ENCODE measurements at places on chromosomes 7 and 10.

DNA sequence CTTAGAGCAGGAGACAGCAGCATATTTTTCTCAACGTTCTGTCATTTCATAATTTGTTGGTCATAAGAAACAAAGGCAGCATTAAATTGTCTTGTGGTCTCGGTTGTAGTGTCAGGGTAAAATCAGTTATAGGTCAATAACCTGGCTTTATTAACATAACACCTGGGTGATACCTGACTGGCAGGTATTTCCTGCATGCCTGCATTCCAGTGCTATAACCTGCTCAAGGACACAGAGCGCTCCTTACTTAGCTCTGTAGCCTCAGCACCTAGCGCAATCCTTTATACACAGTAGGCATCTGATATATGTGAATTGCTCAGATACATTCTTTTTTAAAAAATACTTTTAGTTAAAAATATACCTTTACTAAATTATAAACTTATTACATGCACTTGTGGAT lies 38.9 kb upstream of the PRKG1 start:
- no peak for DNase-seq

GRCh38 chr10:102773986-102774385 lies 30.2 kb downstream of the WBP1L start:
- DNase-seq: no peak

GRCh38 chr10:67015225-67015624 lies 89.4 kb downstream of the LRRTM3 start:
- no peak for DNase-seq

- DNase-seq: no peak
Measured at GRCh38 chr7:2792235-2792634, 51.9 kb downstream of the GNA12 start.

DNA sequence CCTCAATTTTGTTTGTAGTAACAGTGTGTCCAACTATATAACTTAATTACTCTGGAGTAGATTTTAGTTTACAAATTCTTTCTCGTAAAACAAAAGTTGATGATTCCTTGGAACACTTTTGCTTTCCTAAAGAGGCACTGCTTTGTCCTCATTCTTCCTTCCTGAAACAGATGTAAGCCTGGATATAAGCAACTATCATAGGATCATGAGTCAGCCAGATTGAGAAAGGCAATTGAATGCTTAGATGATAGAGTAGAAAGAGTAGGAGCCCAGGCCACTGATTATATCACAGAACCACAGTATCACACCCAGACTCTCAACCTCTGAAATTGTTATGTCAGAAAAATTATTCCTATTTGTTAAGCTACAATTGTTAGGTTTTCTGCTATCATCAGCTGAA lies 69.9 kb downstream of the TMEM106B start:
- no peak for DNase-seq

GRCh38 chr7:35605760-35606159 lies 89.2 kb downstream of the HERPUD2 start:
- DNase-seq: no peak

GRCh38 chr10:80200259-80200658 lies 5.1 kb downstream of the ANXA11 start:
- no peak for DNase-seq

GRCh38 chr7:131109011-131109758 lies 218.5 kb upstream of the MKLN1 start:
- no peak for DNase-seq

- DNase-seq: no peak
Measured at GRCh38 chr7:2886391-2886790, 42.3 kb upstream of the GNA12 start.

GRCh38 chr7:18708204-18708603 lies 212.7 kb downstream of the HDAC9 start:
- no peak for DNase-seq

DNA sequence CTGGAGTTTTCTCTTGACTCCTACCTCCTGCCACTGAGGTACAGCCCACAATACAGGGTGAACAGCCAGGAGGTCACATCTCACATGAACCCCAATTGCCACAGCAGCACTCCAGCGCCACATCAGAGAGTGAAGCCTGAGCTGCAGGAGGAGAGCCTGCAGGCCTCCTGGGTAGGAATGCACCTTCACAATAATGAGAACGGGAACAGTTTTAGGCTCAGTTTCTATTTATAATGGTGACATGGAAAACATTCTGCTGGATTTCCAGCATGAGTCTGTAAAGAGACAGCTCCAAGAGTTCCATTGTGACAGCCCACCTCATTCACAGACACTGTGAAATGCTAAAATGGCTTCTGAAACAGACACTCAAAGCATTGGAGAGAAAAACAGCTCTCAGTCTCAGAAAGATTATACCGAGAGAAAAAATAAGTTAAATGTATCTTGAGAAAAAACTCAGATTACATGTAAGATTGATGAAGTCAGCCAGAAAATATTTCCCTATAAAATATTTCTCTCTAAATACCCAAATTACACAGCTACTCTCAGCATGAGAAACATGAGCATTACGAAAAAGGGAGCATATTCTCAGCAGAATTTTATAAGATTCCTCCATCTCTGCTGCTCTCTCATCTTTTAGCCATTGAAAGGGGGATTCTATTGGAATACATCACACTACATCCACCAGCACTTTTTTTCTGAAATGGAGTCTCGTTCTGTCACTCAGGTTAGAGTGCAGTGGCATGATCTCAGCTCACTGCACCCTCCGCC lies 11.3 kb downstream of the ZNF680 start:
- no peak for DNase-seq

- DNase-seq: no peak
Measured at GRCh38 chr7:100957832-100958421, 8.6 kb downstream of the MUC3A start.

DNA sequence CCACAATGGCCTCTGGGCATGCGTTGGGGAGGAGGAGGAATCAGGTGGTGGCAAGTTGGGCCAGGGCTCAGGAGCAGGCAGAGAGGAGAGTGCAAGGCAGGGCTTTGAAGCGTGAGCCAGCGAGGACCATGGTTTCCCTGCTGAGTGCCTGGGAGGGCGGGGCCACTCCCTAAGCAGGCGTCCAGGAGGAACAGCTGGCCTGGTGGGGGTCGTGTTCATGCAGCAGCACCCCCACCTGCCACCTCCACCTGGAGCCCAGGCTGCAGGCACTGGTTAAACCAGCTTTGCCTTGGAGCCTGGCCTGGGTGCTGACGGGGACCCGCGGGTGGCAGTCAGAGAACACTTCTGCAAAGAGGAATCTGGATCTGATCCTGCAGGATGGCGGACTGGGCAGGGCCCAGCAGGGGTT lies 24.2 kb upstream of the AQP1 start:
- DNase-seq: no peak

DNA sequence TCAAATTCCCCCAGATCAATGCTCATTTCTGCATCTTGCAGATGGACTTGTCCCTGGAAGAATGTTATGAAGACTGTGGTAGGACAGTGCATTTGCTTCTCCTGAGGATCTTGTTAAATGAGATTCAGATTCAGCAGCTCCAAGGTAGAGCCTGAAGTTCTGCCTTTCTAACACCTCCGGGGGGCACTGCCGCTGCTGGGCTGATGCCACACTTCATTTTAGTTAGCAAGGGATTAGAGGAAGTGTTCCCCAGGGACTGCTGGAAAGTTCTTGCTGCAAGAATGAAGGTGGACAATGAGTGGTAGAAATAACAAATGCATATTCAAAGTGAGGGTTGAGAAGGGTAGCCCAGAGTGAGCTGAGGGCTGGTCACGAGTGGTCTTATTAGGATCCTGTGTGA lies 434.3 kb upstream of the AKR1E2 start:
- no peak for DNase-seq

- no peak for DNase-seq
Measured at GRCh38 chr10:91681361-91682276, 48.7 kb upstream of the PPP1R3C start.
